Stimulated activated CD8-positive, alpha-beta memory T cell treated with anti-CD3 and anti-CD28 coated beads, Interleukin-15, amount 100 ng/mL, for 48 hours (primary cell): ENCODE measurements at places on chromosomes 1 and 21.

- no peak for DNase-seq
Observed at GRCh38 chr1:233904633-233905415, at the start of gene SLC35F3. SLC35F3 (plus strand) TSS chr1:233904676.

- DNase-seq = no peak
Observed at GRCh38 chr21:25390701-25391100, 216.6 kb downstream of the MRPL39 start.

GRCh38 chr1:68188060-68188538 lies 44.2 kb downstream of the WLS start:
- no peak for DNase-seq

DNA sequence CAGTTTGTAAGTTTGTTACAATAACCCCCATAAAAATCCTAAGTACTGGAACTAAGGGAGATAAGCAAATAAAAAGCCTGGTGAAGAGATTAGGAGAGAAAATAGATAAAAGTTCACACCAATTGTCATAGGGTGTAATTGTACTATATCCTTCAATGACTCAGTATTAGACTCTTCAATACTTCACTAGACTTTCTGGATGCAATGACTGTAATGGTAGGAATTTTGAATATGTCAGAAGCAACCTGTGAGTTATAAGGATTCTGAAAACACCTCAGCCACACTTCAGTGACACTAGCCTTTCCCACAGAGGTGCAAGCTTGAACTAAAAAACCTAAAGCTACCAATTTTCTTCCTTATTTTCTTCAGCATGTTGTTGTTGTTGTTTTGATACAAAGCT lies 147.9 kb downstream of the PTGER3 start:
- no peak for DNase-seq

GRCh38 chr1:233737341-233737740 lies 123.4 kb downstream of the KCNK1 start:
- DNase-seq = no peak

GRCh38 chr1:207316622-207317391 lies 4.7 kb upstream of the CD55 start:
- DNase-seq = no peak

DNA sequence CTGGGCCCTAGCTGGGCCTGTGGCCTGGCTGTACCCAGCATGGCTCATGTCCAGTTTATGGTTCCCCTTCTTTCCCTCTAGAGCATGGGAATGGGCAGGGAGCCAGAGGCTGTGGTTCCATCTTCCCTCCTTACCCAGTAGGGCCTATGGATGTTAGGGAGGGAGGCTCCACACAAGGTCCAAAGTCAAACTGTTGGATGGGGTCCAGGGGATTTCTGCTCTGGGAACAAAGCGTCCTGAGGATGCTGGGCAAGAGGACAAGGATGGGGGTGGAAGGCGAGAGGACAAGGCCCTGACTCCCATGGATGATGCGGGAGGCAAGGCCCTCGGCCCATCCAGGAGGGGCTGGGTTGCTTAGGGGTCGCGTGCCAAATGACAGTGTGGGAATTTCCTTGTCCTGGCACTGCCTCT lies 17.3 kb downstream of the CSF1 start:
- DNase-seq = no peak

DNA sequence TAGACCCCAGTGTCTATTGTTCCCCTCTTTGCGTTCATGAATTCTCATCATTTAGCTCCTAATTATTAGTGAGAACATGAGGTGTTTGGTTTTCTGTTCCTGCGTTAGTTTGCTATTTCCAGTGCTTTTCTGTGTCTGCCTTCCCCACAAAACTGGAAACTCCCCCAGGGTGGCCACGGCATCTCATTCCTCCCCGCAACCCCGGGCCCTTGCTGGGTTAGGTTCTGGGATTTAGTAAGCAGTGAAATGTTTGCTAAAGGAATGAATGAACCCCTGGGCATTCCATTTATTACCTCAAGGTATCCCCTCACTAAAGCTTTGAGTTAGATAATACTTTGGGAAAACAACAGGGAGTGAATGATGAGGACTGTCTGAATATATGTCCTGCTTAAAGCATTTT lies 142.9 kb downstream of the GLUL start:
- peak; percentile 40 for DNase-seq

- no peak for DNase-seq
Observed at GRCh38 chr1:224782281-224783000, 147.0 kb upstream of the DNAH14 start.

DNA sequence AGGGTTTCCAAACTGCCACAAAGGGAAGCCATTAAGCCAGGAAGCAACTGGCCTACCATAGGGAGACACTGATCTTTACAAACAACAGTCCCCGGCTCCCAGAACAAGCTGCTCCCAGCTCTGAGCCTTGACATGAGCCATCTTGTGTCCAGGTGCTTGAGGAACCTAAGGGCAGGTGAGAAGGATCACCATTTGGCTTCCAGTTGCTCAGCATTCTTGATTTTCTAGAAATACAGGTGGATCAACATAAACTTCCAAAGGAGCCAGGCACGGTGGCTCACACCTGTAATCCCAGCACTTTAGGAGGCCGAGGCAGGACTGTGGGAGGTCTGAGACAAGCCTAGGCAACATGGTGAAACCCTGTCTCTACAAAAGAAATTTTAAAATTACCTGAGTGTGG lies 21.6 kb downstream of the ZBTB17 start:
- no peak for DNase-seq

DNA sequence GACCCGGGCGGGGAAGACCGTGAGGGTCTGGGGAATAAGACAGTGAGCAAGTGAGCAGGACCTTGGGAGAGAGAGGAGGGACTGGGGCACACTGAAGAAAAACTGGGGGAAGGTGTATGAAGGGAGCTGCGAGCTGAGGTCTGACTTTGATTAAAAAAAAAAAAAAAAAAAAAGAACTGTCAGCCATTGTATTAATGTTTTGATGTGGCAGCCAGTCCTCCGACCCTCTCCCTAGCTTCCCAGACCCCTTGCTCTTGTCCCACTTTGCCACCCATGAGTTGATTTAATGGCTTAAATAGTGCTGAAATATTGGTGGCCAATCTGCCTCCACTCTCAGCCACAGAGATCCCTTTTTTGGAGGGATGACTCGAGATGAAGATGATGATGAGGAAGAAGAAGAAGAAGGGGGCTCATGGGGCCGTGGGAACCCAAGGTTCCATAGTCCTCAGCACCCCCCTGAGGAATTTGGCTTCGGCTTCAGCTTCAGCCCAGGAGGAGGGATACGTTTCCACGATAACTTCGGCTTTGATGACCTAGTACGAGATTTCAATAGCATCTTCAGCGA lies 652 bp downstream of the HAX1 start:
- no peak for DNase-seq

DNA sequence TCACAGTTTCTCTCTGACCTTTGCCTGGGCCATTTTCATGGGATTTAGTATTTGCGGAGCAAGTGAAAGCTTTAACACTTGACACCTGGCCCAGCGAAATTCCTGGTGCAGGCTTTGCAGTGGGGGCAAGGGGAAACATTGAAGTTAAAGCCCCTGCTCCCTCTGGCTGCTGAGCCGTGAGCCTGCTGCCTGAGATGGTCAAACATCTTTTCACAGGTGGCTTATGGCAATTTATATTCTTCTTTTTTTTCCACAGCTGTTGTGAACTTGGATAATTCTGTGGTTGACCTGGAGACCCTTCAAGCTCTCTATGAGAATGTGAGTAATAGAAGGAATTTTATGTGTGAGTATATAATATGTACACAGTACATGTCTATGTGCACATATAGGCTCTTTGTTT lies 202.9 kb downstream of the FMN2 start:
- no peak for DNase-seq

- DNase-seq = no peak
Observed at GRCh38 chr1:162590101-162590500, 28.6 kb downstream of the UAP1 start.

DNA sequence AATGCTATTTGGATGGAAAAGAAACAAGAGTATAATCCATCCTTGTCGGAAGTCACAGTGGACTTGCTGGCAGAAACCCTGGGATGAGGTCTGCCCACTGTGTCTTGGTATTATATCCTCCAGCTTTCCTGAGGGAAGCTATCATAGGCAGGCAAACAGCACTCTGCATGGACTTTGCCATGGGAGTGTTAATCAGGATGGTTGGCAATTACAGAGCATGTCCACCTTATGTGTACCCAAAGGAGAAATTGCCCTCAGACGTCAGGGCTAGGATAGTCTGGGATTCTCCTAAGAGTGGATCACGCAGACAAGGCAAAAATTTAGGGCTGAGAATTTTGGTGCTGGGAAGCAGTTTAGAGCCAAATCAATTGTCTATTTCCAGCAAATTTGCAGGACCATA lies 184.9 kb upstream of the ESRRG start:
- no peak for DNase-seq

DNA sequence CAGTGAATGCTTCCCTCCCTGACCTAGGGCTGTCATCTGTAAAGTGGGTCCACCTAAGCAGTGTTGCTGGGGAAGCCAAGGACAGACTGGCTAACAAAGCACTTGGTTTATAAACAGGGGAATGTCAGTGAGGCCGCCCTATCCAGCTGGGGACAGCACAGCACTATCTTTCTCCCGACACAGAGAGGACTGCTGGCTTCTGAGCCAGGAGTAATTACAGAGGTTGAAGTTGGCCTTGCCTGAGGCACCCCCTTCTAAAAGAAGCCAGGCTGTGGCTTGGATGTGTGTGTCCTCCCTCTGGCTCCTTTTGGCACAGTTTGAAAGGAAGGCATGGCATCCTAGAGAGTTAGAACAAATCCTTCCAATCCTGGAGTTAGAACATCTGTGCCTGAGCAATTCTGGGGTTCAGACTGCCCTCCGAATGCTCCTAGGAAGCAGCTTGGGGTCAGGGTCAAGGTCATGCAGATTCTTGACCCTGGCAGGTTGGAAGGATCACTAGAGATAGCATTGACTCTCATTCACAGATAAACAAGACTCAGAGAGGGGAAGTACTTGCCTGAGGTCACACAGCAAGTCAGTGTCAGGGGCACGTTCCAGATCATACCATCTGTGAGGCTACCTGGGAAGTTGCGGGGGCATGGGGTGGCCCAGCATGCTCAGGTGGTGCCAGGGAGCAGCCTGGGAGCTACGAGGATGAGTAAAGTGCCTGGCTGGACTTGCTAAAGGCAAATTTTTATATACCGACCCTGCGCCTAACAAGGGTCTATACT lies 1.3 kb upstream of the LDLRAP1 start:
- no peak for DNase-seq

- no peak for DNase-seq
Observed at GRCh38 chr1:116360429-116361173, 12.4 kb upstream of the ATP1A1 start.

- no peak for DNase-seq
Observed at GRCh38 chr1:223233410-223234169, 90.5 kb upstream of the TLR5 start.

- DNase-seq = no peak
Observed at GRCh38 chr1:23577056-23578004, 18.0 kb upstream of the ID3 start.

GRCh38 chr1:10196976-10197375 lies 13.4 kb upstream of the KIF1B start:
- no peak for DNase-seq

GRCh38 chr1:6179564-6180175 lies 451 bp downstream of the CHD5 start:
- DNase-seq = no peak

- DNase-seq = no peak
Observed at GRCh38 chr21:35658242-35658641, 402.1 kb downstream of the SETD4 start.

GRCh38 chr1:244865028-244865371 lies 657 bp upstream of the HNRNPU start:
- no peak for DNase-seq

- DNase-seq = peak; percentile 88
Observed at GRCh38 chr1:248906009-248906752, at the start of gene PGBD2. PGBD2 (plus strand) TSS chr1:248906235; CDS start chr1:248913863, 7,628 bp downstream.

GRCh38 chr1:32981003-32981901 lies 16.6 kb upstream of the RNF19B start:
- DNase-seq = peak; percentile 61

DNA sequence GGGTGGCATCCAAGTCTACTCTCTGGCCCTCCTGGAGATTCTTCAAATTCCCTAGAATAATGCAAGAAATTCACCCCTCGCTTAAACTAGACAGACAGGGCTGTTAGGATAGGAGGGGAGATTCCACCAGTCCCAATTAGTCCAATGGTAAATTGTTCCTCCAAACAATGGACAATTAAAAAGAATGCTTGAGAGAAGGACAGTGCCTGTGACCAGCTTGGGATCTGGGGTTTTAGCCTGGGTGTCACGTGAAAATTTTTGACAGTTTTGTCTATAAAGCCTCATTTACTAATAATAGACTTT lies 177.7 kb upstream of the RAB4A start:
- DNase-seq = no peak

DNA sequence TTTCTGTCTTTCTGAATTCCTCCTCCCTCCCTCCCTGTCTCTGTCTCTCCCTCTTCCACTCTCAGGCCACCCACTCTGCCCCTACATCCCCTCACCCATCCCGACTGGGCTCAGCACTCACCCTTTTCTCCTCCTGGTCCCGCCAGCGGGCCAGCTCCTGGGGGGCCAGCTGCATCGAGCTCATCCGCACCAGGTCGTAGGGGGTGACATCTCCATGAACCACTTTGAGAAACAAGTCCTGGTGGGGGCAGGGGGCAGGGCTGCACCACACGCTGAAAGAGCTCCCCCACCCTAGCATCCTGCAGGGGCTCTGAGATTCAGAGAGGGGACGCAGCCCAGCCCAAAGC lies 17.8 kb downstream of the SPOCD1 start:
- DNase-seq = no peak

DNA sequence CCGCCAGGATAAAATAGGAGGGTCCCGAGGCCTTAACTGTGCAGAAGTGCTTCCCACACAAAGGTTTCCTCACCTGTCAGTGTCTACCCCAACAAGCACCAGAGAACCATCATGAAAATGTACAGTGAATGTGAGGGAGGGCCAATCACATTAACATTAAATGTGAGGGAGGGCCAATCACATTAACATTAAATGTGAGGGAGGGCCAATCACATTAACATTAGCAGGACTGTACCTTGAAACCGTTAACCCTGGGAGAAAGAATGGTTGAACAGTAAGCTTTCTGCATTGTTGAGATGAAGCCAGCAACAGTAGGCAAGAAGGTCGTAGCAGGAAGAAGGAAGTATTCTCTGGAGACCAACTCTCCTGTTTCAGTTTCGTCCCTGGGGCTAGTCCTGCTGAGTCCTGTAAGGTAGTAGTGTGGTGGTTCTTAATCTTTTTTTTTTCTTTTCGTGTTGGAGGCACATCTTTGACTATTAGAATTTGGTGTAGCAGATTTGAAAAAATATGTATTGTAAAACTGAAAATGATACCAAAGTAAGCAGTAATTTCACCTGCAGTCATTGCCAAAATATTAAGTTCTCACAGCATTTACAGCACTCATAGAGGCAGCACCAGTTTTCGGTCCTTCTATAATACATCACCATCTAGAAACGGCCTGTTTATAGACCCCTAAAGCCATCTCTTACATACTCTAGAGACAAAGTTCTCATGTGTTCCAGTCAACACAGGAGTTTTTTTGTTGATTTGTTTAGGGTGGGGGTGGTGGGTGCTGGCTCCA lies 98.6 kb upstream of the PPP2R5A start:
- no peak for DNase-seq

DNA sequence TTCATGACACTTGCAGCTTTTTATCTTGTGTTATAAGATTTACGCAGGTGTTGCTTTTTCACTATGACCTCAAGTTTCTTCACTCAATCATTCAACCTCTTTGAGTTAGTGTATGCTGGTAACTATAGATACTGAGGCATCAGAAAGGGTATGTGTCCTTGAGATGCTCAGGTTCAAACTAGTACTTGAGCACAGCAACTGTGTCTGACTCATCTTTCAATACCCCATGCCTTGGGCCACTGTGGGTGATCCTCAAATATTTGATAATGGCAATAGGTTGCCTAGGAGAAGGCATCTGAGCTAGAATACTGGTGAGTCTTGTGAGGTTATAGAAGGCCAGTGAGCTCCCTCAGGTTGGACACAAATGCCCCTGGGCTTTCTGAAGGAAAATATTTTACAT lies 88.1 kb upstream of the SPATA6 start:
- DNase-seq = no peak

GRCh38 chr1:184860535-184860934 lies 105.9 kb upstream of the EDEM3 start:
- DNase-seq = no peak
